NCI-H2171 treated with DMSO at 0.1 percent for 48 hours (cell line): ENCODE measurements at places on chromosomes 12 and 14.

DNA sequence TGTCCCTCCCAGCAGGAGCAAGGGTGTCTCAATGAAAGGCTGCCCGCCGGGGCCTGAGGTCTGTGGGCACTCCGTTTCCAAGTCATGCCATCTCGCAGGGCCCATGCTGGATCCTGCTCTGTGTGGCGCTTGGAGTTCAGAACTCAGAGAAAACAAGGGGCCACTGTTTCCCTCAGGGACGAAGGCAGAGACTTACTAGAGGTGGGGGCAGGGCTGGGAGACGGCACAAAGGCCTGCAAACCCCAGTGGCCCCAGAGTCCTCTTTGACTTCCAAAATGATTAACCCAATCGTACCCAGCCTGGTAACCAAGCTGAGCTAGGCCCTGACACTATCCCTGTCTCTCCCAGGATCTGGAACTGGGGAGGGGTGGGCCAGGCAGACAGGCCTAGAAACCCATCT is 95.8 kb downstream of the ITPK1 start:
- DNase-seq: no peak

DNA sequence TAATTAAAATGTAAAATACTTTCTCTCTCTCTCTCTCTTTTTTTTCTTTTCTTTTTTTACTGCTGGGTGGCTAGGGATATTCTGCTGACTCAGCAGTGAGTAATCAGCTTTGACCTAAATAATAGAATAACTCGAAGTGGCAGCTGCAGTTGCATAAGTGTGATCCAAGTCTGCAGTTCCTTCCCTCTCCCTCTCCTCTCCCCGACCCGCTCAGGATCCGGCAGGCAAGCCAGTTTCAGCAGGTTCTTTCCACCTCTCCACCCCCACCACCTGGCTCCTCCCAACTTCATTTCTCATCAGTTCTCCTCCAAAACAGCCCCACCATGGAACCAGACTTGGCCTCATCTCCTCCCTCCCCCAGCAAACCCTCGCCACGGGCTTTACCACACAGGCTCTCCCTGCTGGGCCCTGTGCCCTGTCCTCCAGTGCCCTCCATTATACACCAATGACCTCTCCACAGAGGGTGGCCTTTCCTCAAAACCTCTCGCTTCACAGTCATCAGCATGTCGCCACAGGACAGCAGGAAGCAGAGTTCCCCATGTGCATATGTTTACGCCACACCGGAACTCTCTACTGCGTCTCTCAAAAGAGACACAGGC is 22.4 kb downstream of the SLC7A8 start:
- no peak for DNase-seq

DNA sequence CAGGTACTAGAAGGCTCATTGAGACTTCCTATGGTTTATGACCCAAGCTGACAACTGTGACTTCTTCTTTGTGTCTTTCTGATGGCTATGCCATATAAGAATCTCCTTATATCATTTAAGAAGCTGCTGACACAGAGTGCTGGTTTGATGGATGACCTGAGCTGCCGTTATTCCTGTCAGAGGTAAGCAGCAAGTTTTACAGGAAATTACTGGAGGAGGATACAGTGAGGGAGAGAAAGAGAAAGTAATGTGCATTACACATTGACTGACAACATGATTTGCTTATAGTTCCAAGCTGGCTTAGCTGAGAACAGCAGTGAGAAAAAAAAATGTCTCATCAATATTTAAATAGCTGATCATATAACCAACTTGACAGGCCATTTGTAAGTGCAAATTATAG is 981.4 kb downstream of the FSCB start:
- DNase-seq: peak; percentile 11

DNA sequence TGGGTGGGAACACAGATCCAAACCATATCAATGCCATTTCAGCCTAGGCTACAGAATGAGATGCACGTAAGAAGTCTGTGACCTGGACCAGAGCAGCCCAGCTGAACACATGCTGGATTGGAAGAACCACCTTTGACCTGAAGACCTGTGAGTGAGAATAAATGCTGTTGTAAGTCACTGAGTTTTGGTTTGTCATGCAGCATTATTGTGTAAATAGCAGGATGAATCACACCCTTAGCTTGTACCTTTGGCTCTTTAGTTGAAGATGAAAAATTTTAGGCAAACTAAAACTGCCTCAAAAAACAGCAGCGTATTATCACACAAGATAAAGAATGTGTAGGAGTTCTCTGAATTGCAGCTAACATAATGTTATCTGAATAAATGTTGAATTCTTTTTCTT is 199.4 kb upstream of the LRIG3 start:
- no peak for DNase-seq

- no peak for DNase-seq
Measured at GRCh38 chr12:9634177-9634803, 26.6 kb upstream of the KLRB1 start.

DNA sequence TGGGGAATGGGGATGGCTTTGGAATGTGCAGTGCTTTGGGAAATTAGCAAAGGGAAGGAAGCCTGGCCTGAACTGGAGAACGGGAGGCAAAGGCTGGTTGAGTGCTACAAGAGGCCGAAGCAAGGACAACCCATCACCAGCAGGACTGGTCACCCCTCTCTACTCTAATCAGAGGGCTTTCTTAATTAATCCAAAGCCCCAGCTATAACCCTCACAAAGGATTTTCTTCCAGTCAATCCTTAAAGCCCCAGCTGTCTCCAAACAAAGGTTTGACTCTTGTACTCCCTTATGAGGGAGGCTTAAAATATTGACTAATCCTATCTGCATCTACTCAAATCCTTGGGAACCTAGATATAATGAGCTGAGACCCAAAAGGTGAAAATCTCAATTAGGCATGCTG is 256.3 kb downstream of the NTF3 start:
- no peak for DNase-seq

DNA sequence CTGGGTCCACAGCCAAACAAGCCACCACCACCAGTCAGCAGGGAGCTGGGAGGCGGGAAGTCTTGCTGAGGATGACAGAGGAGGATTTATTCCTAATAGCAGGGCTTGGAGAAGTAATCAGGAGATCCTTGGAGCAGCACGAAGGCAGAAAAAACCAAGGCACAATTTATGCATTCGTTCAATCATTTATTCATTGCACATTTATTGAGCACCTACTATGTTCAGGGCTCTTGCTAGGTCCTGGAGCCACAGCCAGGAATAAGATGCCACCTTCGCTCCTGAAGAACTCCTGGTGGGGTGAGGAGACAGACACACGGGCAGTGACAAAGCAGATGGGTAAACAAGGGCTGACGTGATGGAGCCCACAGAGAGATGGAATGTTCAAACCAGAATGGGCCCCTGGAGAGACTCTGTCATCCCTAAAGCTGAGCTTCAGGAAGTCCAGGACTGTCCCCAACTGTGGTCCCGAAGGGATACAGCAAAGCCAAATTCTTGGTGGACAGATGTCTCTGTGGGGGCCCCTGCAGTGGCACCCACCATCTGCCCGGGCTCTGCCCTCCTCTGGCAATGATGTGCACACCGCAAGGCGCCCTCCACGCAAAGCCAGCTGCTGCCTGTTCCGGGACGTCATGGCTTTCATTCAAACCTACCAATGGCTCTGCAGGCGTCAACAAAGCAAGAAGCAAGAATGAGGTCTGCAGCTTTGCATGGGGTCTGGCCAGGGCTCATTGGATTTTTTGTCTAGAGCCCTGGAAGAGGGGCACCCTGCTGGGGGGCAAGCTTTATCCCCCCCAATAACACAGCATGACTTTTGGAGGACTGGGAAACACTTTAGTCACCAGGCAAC is 3.0 kb upstream of the TESC start:
- peak; percentile 60 for DNase-seq

DNA sequence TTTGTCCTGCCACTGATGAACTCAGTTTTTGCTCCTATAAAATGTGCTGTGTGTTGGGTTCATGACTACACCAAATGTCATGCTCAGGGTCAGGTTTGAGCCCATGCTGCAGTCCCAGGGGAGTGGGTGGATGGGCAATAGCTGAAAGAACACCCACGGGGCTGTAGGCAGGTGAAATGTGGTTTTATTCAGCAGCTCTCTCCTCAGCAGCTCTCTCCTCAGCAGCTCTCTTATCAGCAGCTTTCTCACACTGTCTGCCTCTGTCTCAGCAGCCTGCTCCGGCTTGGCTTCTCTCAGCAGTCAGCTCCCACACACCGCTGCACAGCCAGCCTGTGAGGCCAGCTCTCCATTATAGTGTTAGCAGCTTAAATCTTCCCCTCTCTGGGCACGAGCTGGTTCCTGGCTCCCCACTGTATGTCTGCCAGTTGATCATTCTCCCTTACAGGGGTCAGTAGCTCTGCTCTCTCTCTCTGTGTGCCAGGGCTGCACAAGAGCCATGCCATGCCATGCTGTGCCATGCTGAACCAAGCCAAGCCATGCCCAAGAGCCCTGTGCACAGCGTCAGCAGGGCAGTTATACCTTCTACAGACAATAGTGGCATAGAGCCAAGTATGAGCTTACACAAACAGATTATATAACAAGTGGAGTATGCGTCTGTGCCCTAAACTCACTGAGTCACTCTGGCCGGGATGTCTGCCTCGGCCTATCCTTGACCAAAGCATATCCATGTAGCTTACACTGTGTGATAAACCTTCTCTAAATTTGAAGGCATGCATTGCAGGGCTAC is 303.3 kb upstream of the TMPO start:
- DNase-seq: no peak

- DNase-seq: no peak
Measured at GRCh38 chr14:21026274-21026987, 1.6 kb upstream of the NDRG2 start.

- peak; percentile 0 for DNase-seq
Measured at GRCh38 chr12:11724888-11725311, 75.4 kb downstream of the ETV6 start.
